NCI-H69 (cell line): ENCODE measurements at places on chromosomes 2 and 18.
A peak's percentile ranks its signal among the peaks of the same experiment; 100 is the strongest.

- peak; percentile 84 for DNase-seq
Observed at GRCh38 chr18:26804519-26804918, 61.0 kb downstream of the AQP4 start.

- DNase-seq = no peak
Observed at GRCh38 chr2:149568138-149568537, 19.4 kb downstream of the MMADHC start.

DNA sequence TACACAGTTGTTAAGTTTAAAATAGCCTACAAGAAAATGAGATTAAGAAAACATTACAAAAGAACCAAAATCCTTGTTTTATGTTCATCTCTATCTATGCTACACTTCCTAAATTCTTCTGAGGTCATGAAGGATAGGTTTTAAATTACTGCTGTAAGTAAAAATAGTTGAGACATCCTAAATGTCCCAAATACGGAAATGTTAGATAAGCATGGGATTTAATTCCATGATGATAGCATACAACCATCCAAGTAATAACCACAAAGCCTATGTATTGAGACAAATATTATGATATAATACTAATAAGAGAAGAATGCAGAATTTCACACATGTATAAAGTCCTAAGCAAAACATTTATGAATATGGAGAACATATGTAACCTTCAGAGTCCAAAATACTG, 34.1 kb downstream of the PIEZO2 start:
- DNase-seq = no peak

GRCh38 chr18:23229472-23229871, 94.2 kb downstream of the CABLES1 start:
- DNase-seq = no peak

DNA sequence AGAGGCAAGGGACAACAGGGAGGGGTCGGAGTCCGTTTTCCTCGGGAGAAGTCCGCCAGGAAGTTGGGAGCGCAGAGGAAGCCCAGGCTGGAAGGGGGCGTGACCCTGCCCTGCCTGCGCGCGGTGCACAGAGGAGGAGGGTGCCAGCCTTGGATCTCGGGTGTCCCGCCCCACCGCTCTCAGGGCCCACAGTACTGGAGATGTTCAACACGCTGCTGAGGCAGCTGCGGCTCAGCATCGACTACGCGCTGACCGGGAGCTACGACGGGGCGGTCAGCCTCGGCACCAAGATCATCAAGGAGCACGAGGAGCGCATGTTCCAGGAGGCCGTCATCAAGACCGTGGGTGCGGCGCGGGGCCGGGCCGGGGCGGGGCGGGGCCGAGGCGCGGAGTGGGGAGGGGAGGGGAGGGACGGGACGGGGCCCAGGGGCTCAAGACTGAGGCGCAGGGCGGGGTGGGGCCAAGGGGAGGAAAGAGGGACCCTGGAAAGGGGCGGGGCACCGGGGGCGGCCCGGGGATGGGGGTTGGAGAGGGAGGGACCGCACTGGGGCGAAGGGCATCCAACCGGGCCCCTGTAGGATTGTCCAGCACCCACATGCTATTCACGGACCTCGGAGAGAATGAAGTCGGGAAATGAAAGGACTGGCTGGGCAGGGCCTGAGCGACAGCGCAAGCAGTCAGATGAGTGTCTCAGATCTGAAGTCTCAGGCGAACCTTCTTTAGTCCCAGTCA, 36.6 kb downstream of the POMC start:
- DNase-seq = no peak

- no peak for DNase-seq
Observed at GRCh38 chr18:48470484-48471180, 61.4 kb upstream of the ZBTB7C start.

- no peak for DNase-seq
Observed at GRCh38 chr2:63849381-63850203, 7.9 kb downstream of the UGP2 start.

GRCh38 chr2:14385043-14385442, 247.5 kb upstream of the LRATD1 start:
- no peak for DNase-seq
